ENCODE measurements at places on chromosomes 1 and 21. TPM values are rescaled to one million over a fixed set of nuclear protein-coding genes. Genes with fewer than 3 reads are reported as not detected.

TMEM81 gene
- 0.50 TPM for total RNA-seq

CYP4X1 gene
- total RNA-seq: 13.3 TPM

SLC2A5 gene
- total RNA-seq: 5.8 TPM

RGS1 gene
- total RNA-seq: not detected

ABCA4 gene
- total RNA-seq: 0.59 TPM

BARHL2 gene
- not detected for total RNA-seq

SPRR1A gene
- total RNA-seq: not detected

AGRN gene
- total RNA-seq: 47.6 TPM

LINGO4 gene
- total RNA-seq: not detected

PM20D1 gene
- total RNA-seq: not detected
